ENCODE measurements at places on chromosomes 2 and 18.

- DNase-seq: no peak
Observed at GRCh38 chr2:28463893-28464292, 32.0 kb upstream of the PLB1 start.

DNA sequence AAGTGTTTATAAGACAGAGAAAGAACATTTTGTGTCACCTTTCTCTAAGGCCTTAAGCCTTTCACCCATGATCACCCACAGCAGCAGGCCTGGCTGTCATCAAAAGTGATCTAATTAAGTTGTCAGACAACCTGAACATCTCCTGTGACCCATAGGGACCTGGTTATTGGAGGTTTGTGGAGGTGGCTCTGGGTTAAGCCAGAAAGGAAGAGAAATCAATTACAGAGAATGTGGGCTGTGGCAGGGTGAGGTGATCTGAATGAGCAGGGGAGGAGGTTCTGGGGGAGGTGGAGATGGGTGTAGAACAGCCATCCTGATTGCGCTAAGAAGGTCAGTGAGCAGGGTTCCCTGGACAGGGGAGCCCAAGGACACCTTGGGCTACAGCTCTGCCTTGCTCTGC is 170.8 kb downstream of the FSHR start:
- DNase-seq: no peak

GRCh38 chr2:118846953-118847761 is at the start of gene EN1:
Gene EN1 (minus strand): TSS chr2:118847648. CDS start chr2:118847167, 481 bp downstream.
- no peak for DNase-seq

DNA sequence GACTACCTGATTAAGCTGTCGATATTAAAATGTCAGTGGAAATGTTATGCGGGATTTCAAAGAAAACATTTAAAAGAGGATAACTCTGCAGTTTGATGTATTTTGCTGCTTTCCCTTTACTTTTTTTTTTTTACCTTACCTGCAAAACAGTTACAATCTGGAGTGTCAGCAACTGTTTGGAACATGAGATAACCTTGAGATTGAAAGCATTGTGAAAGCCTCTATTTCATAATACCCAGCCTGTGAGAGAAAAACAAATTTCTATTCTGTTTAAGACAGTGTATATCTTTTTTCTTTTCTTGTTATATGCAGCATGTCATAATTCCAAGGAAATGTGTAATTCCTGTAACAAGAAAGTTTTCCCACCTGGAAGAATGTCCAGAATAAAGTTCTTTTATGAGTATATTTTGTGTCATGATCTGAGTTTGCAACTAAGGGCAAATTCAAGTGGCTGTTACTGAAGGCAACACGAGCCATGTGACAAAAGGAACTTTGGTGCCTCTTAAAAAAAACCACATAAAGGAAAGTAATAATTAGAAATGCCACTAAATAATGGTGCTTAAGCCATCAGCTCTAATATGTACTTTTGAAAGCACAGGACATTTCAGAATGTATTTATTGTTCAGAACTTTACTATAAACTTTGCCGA is 297.0 kb upstream of the DSEL start:
- DNase-seq: no peak

- no peak for DNase-seq
Observed at GRCh38 chr2:195695002-195695631, 38.1 kb downstream of the SLC39A10 start.
